ENCODE measurements at places on chromosomes 6 and 20.

- DNase-seq: no peak
Measured at GRCh38 chr6:168362276-168362990, 42.9 kb upstream of the DACT2 start.

DNA sequence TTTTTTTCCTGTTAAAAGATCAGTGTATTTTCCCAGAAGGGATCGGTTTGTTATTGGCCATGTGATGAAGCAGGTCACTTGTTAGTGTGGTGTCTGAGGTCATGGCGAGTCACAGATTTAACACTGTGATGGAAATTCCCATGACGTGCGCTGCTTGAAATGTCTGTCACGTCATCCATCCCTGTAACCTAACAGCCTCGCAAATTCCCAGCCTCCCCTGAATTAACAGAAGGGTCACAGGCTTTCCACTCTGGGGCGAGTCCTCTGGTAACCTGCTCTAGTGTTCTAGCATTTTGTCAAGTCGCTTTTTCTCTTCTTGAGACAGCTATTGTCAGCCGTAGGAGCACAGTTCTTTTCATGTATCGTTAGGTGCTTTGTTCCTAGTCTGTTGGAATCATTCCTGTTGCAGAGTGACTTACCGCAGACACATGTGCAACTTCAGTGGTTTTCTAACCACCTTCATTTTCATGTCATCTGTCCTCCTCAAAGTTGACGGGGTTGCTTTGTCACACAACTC is 137.2 kb downstream of the MAP3K4 start:
- DNase-seq: no peak

DNA sequence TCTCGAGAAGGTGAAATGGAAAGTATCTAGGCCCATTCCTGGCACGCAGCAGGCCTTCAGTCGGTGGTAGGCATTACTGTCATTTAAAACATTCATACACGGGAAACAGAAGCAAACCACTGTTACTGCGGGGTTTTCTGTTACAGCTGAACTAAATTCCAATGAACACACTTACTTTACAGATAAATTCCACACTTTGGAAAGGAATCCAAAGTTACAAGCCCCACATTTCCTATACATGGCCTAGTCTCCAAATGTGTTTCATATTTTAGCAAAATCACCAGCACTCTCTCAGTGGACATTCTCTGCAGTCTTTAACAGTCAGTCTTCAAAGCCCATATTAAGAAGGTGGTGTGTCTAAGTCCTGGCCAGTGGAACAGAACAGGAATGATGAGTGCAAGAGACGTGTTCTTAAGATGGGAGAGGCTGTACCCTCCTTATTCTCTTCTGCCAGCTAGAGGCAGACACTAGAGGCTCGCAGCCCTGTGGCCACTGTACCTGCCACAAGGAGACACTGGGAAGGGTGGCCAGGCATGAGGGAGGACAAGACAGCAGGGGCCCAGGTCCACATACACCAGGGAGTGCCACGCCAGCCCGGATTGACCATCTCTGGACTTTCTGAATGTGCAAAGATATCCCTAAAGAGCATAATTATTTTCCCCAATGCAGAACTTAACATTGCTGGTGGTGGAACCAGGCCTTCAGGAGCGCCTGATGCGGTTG is 76.4 kb downstream of the CDC5L start:
- DNase-seq: peak; percentile 30

DNA sequence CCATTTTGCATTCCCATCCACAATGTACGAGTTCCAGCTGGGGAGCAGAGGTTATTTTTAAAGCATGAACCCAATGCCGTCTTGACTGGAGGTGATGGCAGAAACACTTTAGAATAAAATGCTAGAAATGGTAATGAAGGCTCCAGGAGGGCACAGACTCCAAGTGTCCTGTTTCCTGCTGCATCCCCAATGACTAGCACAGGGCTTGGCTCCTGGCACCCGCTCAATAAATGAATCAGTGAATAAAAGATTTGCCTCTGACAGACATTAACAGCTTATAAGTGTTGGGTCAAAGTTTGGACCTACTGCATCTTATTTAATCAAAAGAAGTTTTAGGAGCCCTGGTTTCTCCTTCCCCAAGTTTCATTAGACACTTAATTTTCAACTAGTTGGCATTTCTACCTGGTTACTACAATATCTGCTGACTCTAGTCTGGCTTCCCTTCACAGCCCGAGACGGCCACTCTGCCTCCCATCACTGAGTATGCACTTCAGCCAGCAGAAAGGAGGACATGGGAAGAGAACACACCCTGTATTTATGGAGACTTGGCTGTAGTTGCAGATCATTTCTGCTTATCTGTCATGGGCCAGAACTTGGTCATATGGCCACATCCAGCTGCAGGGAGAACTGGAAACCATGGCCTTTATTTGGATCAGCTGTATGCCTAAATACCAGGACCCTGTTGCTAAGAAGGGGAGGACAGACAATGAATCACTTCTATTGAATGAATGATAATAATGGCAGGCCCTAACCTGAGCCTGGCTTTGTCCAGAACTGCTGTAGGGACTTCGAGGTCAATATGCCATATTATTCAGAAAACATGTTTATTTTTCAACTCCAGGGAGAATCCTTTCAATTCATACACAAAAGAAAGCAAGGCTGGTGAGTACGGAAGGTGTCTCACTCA is 63.1 kb downstream of the TTI1 start:
- peak; percentile 5 for DNase-seq
